Right atrium auricular region (tissue), 2 donors: ENCODE measurements at places on chromosomes 12 and 14. TPM values are rescaled to one million over a fixed set of nuclear protein-coding genes. Genes with fewer than 3 reads are reported as not detected.

The GALNT6 gene
- 1.3 TPM for total RNA-seq

DNA sequence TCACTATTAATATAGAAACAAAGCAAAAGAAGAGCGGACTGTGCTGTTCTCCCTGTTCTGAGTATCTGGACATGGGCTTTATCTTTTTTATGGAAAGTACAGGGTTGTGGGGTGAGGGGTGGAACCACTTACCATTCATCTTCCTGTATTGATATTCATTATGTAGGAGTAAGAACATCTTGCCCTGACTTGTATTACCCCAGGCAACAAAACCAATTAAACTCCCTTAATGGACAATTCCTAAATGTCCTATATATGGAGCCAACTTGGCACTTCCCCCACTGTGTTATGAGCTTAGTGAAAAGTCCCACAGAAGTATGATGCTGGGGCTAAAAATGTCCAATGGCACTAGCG lies 139.9 kb upstream of the KRR1 start:
- H3K4me1 ChIP-seq = no peaks in the 10 kb centered on the region
- no peak overlapping the region for H3K4me3 ChIP-seq
- H3K36me3 ChIP-seq = no peaks in the 10 kb centered on the region
- no peak overlapping the region for H3K27ac ChIP-seq
- H3K27me3 ChIP-seq = no peaks in the 10 kb centered on the region
- DNase-seq = no peak

- no peak overlapping the region for H3K4me3 ChIP-seq
- peaks cover 9% of the 10 kb centered on the region for H3K4me1 ChIP-seq
- no peaks in the 10 kb centered on the region for H3K36me3 ChIP-seq
- DNase-seq = no peak
These were observed 3.2 kb upstream of the TAMALIN start for GRCh38 chr12:52003591-52003990.

DNA sequence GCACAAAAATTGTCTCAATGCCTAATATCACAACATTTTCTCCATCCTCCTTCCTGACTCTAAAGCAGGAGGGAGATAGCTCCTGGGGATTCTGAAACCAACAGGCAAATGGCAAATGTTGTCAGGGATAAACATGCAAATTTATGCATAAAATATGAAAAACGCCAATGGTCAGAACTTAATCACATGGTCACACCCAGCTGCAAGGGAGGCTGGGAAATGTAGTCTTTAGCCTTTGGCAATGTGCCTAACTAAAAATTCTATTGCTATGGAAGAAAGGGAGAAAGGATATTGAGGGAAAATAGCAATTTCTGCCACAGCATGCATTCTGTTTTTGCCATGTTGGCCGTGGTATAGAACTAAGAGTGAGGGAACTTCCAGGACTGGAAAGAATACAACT lies 11.7 kb upstream of the OASL start:
- no peak overlapping the region for H3K27ac ChIP-seq
- no peaks in the 10 kb centered on the region for H3K4me1 ChIP-seq
- no peak for DNase-seq
- H3K27me3 ChIP-seq = no peaks in the 10 kb centered on the region

The GALNT16 gene
- 17.9 TPM for total RNA-seq

DNA sequence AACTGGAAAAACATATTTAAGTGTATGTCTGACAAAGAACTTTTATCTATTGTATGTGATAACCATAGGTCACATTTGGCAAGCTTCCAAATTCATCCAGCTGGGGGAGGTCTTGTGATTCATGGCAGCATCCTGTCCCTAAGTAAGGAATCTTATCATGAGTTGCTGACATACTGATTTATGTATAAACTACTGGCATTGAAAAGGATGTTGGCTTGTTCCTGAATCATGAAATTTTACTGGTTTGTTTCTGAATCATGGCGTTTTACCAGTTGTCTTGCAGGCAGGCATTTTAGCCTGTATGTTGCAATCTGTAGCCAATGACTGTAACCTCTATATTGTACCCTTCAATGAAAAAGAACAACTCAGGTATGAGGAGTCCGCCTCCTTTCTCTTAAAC lies 244.8 kb downstream of the IPO8 start:
- no peaks in the 10 kb centered on the region for H3K4me1 ChIP-seq
- no peak overlapping the region for H3K27ac ChIP-seq
- DNase-seq = no peak

DNA sequence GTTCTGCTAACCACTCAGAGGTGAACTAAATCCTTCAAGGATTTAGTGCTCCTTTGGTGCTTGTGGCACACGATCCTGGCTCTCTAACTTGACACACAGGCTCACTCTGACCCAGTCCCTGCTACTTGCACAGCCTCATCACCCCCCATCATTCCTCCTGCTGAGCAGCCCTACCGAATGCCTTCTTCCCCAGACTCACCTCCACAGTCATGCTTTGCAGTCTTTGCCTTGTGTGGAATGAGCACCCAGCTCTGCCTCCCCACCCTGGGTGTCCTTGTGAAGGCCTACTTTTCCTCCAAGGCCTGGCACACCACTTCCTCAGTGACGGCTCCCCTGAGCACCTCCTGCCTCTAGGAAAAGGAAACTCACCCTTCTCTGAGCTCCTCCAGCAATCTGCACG lies 7.9 kb upstream of the TINF2 start:
- DNase-seq = no peak
- no peaks in the 10 kb centered on the region for H3K36me3 ChIP-seq
- no peak overlapping the region for H3K27ac ChIP-seq
- H3K4me3 ChIP-seq = no peak overlapping the region

GRCh38 chr12:3116106-3116844 lies 39.1 kb downstream of the TSPAN9 start:
- H3K4me1 ChIP-seq = no peaks in the 10 kb centered on the region
- DNase-seq = no peak
- H3K27me3 ChIP-seq = no peaks in the 10 kb centered on the region
- H3K36me3 ChIP-seq = no peaks in the 10 kb centered on the region

GRCh38 chr12:116604951-116605641 lies 45.9 kb downstream of the MAP1LC3B2 start:
- DNase-seq = no peak
- no peak overlapping the region for H3K27ac ChIP-seq
- no peaks in the 10 kb centered on the region for H3K4me1 ChIP-seq
- no peaks in the 10 kb centered on the region for H3K36me3 ChIP-seq
- H3K27me3 ChIP-seq = no peaks in the 10 kb centered on the region

DNA sequence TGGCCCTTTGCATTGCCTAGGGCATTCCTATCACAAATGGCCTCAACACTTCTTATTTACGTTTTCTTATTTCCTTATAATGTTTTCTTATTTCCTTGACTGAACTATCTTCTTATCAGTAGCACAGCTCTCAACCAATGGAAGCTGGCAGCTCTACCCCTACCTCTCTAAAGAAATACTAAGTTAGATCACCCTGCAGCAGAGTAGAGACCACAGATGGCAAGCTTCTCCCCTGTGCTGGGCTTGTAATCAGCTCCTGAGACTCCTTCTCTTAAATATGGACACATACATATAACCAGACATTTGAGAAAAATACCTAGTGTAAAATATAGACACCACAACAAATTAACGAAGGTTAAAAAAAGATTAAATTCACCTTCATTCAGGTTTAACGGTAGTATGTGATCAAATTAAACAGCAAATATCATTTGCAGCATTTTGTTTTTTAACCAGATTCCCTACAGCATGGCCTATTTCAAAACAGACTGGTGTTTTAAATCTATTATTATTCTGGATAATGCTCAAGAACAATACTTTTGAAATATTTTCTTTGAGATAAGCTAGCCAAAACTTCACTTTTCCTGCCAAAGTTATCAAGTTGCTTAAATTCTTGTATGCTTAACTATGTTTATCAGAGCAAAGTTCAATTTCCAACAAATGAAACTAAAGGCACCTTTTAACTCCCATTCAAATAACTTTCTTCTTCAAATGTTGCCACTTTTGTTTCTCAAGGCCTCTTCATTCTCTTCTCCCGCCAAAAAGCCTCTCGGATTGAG lies 54.3 kb downstream of the SLC41A2 start:
- H3K27me3 ChIP-seq = no peaks in the 10 kb centered on the region
- H3K4me3 ChIP-seq = no peak overlapping the region
- no peaks in the 10 kb centered on the region for H3K36me3 ChIP-seq
- peaks cover 6% of the 10 kb centered on the region for H3K4me1 ChIP-seq
